ENCODE measurements at places on chromosomes 6 and 20.

DNA sequence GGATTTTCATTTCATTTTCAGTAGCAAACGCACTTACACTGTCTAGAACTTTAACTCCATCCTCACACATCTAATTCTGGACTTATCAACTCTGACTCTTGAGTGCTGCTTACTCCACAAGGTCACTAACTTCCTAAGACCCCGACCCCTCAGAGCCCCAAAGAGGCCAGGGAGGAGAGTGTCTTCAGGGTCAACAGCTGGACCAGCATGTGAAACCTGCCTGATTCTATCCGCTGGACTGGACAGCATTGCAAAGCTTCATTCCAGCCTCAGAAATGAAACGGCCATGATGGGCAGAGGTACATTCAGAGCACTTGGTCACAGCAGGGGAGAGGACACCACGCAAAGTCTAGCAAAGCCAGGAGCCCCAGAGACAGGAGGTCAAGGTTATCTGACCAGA, 9.1 kb downstream of the RNASET2 start:
- no peak for DNase-seq

- no peak for DNase-seq
Measured at GRCh38 chr20:57536120-57536708, 11.3 kb upstream of the CTCFL start.

GRCh38 chr6:22236626-22237414, 60.0 kb downstream of the PRL start:
- no peak for DNase-seq

GRCh38 chr6:24026050-24026449, 100.0 kb upstream of the NRSN1 start:
- no peak for DNase-seq

DNA sequence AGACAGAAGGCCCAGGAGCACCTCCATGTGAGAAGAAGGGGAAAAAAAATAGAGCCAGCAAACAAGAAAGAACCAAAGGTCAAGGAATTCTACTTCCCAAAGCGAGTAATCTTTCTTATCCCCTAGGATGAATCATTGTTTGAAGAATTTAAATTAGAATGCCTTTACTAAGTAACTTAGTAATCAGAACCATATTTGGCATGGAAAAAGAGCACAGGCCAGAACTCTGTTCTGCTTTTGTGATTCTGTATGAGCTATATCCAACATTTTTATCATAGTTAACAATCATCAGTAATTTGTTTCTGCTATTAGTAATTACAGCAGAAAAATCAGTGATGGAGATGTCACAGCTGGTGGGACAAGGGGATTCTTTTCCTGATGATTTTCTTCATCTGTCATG, 228.8 kb upstream of the FAM83B start:
- DNase-seq, result no peak

- DNase-seq, result no peak
Measured at GRCh38 chr6:89630488-89630887, 8.1 kb downstream of the LYRM2 start.

DNA sequence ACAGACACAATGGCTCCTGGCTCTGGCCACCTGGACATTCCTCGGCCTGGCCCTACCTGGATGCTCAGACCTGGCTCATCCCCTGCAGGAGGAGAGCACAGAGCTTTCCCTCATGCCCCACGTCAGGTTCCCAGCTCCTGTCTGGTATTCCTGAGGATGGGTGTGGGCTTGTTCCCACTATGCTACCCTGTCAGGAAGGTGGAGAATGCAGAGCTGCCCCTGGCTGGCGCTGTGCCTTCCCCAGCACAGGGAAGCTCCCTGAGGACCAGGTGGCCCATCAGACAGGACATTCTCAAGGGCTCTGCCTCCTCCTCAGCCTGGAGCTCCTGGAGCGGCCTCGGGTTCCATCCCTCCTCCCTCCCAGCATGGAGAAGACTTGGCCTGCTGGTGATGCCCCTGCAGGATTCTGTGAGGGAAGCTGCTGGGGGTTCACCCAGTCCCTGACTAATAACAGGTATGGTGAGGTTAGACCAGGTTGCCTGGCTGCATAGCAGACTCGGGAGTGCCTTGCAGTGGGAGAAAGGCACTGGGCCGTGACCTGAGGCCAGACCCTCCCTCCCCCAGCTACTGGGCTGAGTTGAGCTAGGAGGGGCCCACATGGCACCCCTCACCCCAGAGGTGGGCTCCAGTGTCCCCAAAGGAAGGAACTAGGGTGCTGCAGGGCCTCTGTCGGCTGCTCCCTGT, 156.0 kb upstream of the MLN start:
- DNase-seq, result no peak

GRCh38 chr20:20447196-20447595, 79.3 kb downstream of the INSM1 start:
- no peak for DNase-seq

GRCh38 chr20:52965819-52966218, 6.3 kb upstream of the TSHZ2 start:
- no peak for DNase-seq

- DNase-seq, result no peak
Measured at GRCh38 chr20:26169506-26169905, 472.9 kb upstream of the ZNF337 start.

DNA sequence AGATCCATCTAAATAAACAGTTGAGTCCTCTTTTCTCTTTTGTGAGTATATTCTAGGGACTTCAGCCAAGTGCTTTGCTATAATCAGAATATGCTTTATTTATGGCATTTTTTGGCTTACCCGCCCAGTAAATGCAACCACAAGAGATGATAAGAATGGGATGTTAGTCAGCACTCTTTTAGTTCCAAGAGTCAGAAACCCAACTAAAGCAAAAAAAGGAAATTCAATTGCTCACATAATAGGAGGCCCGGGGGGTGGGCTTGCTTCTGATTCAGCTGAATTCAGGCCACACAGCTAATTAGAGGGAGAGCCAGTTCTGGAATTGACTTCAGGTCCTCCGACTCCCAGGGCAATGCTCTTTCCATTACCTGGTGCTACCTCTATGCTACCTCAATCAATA, 250.6 kb downstream of the FARS2 start:
- no peak for DNase-seq

- no peak for DNase-seq
Measured at GRCh38 chr20:24892522-24892921, 56.5 kb upstream of the CST7 start.

GRCh38 chr6:24249926-24250325, 107.9 kb downstream of the DCDC2 start:
- DNase-seq, result no peak

- DNase-seq, result no peak
Measured at GRCh38 chr6:134938896-134939295, 11.0 kb downstream of the ALDH8A1 start.

DNA sequence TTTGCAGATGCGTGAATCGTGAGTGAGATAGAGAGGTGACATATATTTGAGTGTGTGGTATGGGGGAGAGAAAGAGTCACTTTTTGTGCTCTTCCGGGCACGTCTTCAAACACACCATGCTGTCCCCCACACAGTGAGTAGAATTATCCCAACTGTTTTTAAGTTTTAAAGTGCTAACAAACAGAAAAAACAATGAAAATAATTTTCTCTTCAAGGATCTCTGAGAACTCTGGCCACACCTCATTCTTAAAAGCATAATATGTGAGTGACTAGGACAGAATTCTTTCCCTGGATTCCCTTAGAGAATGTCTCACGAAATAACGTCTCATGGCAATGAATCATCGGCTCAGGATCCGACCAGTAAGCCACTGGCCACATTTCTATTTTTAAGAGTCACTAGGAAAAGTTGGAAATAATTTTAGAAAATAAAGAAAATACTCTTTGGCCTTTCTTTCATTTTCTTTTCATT, 235.7 kb upstream of the ZNF217 start:
- DNase-seq, result no peak

- no peak for DNase-seq
Measured at GRCh38 chr6:75946146-75946831, 126.2 kb downstream of the IMPG1 start.
